ENCODE measurements at places on chromosomes 13 and 19.

DNA sequence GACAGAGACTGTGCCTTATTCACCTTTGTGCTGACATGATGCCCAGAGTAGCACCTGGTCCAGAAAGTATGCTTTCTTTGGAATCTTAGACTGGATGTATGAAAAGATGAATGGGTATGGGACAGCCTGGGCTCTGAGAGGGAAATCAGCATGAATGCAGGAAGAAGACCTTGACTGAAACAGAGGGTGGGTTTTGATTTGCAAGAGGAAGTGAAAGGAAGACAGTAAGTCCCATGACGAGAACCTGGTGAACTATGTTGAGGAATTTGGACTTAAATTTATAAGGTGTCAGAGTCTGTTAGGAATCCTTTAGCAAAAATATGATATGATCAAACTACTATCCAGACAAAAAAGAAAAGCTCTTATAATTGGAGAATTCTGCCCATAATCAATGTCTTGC, 301.9 kb downstream of the SPRY2 start:
- no peak for DNase-seq

DNA sequence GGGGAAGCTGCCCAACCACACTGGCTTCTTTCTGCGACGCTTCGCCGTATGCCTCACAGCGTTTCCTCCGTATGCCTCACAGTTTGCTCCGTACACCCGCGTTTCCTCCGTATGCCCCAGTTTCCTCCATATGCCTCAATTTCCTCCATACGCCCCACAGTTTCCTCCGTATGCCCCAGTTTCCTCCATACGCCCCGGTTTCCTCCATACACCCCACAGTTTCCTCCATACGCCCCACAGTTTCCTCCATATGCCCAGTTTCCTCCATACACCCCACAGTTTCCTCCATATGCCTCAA, 22.6 kb downstream of the GAS6 start:
- DNase-seq = no peak

DNA sequence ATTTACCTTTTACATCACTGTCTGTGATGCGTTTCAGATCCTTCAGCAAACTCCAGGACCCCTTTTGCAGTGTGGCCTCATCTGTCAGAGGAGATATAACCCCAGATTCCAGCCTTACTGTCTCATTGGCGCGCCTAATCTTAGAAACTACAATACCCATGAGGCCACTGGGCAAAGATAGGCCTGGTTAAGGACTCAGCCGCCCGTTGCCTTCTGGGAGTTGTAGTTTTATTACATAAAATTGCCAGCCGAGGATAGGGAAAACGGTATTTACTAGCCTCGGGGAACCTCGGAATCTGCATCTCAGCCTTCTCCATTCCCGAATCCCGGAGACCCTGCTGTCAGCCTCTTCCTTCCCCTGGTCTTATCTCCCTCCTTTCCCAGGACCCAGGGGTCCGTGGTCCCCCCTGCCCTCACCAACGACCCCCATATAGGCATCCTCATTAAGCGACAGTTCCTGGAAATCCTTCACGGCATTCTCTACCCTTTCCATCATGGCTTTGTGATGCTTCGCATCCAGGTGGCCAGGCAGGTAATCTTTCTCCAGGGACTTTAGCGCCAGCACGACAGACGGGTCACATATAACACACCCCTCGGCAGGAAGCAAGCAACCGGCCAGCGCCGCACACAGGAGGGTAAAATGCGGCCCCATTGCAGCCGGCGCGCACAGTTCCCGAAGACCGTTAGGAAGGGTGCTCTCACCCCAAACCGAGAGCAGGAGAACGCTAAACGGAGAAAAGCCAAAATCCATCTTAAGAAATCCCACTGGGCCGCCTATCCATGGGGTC, 1.3 kb downstream of the IZUMO1 start:
- peak; percentile 47 for DNase-seq

- no peak for DNase-seq
Measured at GRCh38 chr19:35553385-35554000, 8.1 kb downstream of the TMEM147 start.

DNA sequence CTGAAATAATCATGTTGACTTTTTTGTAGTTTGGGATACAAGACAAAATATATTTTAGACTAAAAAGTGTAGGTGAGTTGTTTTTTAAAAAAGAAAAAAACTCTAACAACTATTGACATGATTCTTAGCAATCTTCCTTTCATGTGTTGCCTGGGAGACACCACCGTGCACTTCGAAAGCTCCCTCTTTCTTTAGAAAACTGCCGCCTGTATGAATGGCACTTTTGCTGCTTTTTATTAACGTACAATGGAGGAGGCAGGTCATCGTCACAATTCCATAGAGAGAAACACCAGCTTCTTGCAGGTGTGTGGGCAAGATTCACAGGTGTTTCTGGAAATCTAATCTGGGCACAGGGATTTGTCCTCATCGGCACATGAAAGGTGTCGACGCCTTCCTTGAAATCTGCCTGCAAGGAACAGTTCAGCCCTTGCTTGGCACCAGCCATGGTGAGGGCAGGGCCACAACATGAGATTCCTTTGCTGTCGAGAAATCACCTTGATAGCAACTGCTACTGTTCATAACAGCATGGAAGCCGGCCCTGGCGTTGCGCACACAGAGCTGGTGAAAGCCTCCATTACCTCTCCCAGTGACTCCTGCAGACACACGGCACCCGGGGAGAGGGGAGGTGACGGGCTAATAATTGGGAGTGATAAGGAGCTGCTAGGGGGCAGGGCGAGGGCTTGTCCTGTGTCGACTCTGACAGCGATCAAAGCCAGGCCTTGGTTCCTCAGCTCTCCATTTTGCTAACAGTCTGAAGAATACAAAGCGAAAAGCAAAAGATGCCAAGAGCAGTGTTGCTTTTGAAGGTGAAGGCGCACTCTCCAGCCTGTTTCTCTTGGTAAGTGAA, 66.5 kb downstream of the EFNB2 start:
- DNase-seq = no peak

DNA sequence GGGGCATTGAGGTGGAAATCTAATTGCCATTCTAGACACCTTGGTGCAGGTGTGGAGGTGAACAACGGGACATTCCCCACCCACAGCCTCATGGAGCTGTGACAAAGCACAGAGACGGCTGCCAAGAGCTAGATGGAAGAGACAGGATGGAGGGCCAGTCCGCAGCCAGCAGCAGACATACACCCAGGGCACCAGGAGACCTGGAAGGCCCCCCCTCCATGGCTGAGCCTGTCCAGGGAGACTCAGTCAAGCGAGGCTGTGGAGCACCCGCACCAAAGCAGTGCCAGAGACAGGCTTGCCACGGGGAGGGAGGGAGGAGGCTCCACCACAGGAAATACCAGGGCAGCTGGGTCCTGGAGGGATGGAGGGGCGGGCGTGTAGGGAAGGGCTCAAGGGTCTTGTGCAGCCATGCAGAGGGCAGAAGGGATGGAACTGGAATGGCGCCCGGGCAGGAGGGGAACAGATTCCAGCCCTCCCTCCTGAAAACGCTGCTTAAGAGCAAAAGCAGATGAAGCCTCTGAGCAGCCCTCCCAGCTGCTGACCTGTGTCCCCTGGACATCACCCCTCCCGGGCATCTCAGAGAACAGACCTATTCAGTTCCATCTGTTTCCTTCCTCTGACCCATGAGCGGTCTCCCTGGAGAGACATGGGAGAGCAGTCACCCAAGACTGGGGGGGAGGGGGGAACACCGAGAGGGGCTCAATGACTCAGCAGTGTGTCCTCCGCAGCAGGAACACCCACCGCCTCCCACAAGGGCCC, 14.4 kb downstream of the EPS15L1 start:
- no peak for DNase-seq

DNA sequence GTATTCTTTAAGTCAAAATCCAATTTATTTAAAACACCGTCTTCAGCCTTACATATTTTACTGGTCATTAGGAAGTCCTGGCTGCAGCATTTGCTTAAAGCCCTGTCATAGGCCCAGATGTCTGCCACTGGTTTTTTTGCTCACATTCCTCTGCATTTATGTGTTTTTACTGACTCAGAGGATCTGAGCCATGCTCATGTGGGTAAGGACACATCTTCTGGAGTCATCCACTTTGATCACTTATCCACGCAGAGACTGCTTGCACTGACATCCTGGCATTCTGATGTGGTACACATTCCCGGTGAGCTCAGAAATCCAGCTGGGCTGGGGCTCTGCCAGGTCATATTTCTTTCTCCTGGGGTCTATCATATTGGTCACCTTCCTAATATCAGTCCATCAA, 531.7 kb upstream of the ARGLU1 start:
- DNase-seq = no peak

DNA sequence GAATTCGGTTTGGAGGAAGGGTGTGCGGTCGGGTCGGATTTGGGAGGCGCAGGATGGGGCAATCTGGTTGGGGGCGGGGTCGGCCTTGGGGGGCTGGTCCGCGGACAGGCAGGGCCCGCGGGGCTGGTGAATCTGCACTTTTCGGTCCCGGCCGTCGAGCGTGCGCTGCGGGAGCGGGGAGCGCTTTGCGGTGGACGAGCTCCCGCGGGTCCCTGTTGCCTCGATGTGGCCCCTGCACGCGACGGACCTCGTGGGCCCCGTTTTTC, 11.9 kb downstream of the PEAK3 start:
- DNase-seq = peak; percentile 54

DNA sequence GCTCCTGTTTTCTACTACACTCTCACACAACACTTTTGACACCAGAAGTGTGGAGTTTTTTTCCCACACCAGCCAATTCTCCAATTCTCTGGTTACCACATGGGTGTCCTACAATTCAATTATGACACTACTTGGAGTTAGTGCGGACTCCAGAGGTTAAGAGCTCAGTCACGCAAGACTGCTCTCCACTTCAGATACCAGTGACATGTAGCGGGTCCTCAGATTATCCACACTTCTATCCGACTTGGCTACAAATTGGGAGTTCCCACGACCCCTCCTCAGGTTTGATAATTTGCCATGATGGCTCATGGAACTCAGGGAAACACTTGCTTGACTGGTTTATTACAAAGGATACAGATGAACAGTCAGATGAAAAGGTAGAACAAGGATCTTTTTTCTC, 32.9 kb downstream of the PAN3 start:
- DNase-seq = no peak

DNA sequence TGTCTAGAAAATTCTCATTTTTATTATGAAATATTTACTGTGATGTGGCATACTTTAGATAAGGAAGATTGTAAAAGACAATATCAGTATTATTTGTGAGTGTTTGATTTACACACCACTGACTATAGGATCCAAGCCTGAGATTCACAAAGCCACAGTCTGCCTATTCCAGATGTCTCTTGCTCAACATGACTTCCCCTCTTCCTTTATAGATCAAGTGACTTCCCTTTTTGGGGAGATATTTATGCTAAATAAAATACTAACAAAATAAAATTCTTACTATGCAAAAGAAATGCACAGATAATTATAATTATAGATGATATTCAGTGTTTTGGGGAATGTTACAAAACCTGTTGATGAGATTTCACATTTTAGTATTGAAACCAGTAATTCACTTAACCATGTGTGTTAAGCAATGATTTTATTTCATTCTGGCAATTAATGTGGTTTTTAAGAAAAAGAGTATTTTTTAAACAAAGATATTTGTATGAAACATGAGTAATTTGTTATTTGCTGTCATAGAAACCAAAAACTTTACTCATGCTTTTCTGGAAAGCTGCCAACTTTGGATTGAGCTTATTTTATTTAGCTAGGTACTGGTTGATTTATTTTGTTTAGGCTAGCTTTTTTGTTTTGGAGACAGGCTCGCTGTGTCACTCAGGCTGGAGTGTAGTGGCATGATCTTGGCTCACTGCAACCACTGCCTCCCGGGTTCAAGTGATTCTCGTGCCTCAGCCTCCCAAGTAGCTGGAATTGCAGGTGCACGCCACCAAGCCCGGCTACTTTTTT, 13.7 kb upstream of the GPR183 start:
- DNase-seq = no peak

DNA sequence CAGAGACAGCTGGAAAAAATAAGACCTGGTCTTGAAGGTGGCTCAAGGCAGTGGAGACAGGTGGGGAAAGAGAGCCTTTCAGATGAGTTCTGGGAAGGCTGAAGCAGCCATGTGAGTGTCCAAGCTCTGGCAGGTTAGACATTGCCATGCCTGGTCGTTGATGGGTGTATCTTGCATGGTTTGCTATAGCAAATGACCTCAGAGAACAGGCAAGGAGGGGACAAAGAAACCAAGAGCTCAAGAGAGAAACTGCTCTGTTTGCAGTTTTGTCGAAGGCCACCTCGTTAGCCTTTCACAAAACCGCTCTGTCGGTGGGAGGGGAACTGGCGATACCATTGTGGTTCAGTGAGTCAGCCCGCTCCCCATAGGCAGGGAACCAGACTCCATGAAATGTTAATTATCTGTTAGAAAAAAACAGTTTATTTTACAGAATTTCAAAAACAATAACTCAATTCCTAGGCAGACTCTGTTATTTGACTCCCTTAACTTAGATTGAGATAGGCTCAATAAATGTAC, 82.8 kb upstream of the ARGLU1 start:
- DNase-seq = no peak

- peak; percentile 94 for DNase-seq
Measured at GRCh38 chr19:2050991-2051772, at the start of gene MKNK2. Gene MKNK2, minus strand, starts transcription at chr19:2051244. Its CDS starts 393 bp downstream, at chr19:2050851.

- no peak for DNase-seq
Measured at GRCh38 chr13:68369739-68370138, 1139.6 kb upstream of the PCDH9 start.

DNA sequence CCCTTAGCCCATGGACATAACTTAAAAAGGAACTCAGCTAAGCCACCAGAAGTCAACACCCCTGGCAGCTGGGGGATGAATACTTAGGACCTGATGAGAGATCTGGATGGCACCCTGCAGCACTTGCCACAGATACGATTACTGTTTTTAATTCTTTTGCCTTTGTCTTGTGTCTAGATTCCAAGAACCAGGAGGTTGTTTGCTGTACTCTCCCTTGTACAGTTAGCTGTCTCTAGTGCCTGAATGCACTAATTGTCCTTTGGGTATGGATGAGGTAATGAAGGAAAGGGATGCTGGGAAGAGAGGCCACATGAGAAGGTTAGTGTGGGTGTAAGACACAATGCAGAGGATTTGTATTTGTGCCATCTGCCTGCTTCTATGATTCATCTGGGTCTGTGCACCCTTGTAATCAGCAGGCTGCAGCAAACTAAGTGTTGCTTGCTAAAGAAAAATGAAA, 385.8 kb downstream of the KCNRG start:
- DNase-seq = no peak

DNA sequence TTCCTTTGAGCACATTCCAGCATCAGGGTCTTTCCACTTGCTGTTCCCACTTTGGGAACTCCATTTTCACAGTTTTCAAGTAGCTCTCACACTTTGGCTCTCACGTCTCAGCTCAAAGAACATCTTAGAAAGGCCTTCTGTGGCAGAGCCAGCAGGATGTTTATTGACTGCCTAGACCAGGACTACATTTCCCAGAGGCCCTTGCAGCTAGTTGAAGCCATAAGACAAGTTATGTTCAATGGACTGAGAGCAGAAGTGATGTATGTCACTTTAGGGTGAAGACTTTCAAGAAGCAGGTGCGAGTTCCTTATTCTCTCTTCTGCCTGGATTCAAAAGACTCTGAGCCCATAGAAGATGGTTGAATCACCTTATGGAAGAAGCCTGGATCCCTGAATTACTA, 4.3 kb upstream of the HAUS5 start:
- DNase-seq = no peak

DNA sequence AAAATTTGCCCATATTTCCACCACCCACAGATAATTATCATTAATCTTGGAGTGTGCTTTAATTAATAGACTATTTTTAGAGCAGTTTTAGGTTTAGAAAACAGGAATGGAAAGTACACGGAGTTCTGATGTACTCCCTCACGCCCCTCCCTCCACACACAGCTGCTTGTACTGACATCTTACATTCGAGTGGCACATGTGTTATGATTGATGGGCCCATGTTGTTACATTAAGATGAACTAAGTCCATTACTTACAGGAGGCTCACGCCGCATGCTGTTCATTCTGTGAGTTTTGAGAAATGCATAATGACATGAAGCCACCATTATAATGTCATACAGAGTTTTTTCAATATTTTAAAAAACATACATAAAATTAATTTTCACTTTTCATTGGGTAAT, 1.2 kb upstream of the SPATA13 start:
- no peak for DNase-seq

Data from transverse colon (tissue), 4 donors.